Esophagus muscularis mucosa (tissue), 4 donors: ENCODE measurements at places on chromosomes 3 and 15. TPM values are rescaled to one million over a fixed set of nuclear protein-coding genes. Genes with fewer than 3 reads are reported as not detected.

Gene SPINK8
- total RNA-seq, result not detected

DNA sequence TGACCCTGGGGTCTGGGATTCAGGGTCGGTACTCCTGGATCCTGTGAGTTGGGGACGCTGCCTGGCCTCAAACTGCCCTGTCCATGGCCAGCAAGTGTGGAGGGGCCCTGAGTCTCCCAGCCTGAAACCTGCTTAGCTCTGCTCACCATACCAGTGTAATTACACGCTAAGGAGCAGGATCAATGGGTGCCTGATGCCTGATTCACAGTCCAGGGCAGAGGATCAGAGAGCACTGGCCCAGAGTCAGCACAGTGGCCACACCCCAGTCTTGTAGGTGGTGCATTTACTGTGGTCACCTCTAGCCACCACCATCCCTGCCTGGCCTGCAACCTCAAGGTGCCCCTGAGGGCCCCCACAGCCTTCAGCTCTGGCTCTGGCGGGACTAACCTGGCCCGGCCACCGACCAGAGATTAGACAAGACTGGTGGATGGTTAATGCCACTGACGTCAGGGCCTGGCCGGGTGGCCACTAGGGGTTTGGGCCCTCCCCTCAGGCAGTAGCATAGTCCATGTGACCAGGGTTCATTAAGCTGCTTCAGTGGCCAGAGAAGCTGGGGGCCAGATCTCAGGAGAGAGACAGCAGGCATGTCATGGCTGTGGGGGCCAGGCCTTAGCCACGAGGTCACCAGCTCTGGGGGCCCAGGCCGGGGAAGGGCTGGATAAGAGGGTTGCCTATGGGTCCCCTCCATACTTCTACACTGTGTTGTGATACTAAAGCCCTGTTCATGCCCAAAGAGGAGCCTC lies 3.3 kb upstream of the SLC38A3 start:
- peaks cover 16% of the 10 kb centered on the region for H3K4me1 ChIP-seq
- DNase-seq, result no peak
- H3K27me3 ChIP-seq, result peaks cover 29% of the 10 kb centered on the region
- H3K36me3 ChIP-seq, result no peaks in the 10 kb centered on the region
- H3K27ac ChIP-seq, result no peak overlapping the region
- no peak overlapping the region for H3K4me3 ChIP-seq

- no peak overlapping the region for H3K27ac ChIP-seq
- no peaks in the 10 kb centered on the region for H3K36me3 ChIP-seq
- DNase-seq, result no peak
- H3K4me3 ChIP-seq, result no peak overlapping the region
- H3K27me3 ChIP-seq, result no peaks in the 10 kb centered on the region
These were observed 237.4 kb upstream of the TRIM42 start for GRCh38 chr3:140440446-140440845.

Gene KLHL40
- total RNA-seq, result not detected

GRCh38 chr15:32636908-32637567 lies 4.5 kb upstream of the SCG5 start:
- no peaks in the 10 kb centered on the region for H3K36me3 ChIP-seq
- H3K4me3 ChIP-seq, result no peak overlapping the region
- H3K27me3 ChIP-seq, result peaks cover 8% of the 10 kb centered on the region
- H3K27ac ChIP-seq, result no peak overlapping the region
- no peak for DNase-seq
- peaks cover 7% of the 10 kb centered on the region for H3K4me1 ChIP-seq

DNA sequence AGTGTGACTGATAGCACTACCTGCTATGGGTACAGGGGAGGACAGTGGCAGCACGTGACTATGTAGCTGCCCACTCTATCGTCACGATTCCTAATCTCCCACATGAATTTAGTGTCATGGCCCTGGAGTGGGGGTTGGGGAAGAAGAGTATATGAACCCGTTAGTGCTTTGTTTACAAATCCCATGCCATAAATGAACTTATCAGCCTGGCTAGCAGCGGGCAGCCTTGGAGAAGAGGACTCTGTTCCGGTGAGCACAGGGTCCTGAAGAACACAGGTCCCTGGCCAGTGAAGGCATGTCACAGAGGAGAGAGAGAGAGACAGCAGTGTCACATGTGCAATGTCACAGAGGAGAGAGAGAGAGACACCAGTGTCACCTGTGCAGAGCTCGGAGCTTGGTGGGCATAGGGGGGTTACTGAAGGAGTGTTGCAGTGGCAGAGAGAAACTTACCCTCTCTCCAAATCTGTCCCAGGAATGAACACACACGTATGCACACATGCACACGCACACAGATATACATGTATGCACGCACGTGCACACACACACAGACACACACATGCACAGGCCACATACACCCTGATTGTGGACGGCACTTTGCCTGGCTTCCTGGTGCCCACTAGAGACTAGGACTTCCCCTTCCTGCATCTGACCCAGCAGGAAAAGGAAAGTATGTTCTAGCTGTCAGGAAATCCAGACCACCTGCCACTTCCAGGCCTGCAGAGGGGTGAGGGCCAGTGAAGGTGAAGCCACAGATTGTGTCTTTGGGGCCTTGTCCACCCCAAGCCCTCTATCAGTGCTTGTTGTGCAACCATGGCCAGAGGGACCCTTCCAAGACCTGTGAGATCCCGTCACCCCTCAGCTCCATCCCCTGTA lies 26.3 kb downstream of the ITGA11 start:
- H3K36me3 ChIP-seq, result no peaks in the 10 kb centered on the region
- no peak overlapping the region for H3K4me3 ChIP-seq
- H3K4me1 ChIP-seq, result no peaks in the 10 kb centered on the region

Gene MYO5C
- total RNA-seq, result 5.1 TPM
